ENCODE measurements at places on chromosomes 1 and 21.

- DNase-seq, result no peak
These were observed 155.1 kb upstream of the DNAH14 start for GRCh38 chr1:224774378-224774777.

DNA sequence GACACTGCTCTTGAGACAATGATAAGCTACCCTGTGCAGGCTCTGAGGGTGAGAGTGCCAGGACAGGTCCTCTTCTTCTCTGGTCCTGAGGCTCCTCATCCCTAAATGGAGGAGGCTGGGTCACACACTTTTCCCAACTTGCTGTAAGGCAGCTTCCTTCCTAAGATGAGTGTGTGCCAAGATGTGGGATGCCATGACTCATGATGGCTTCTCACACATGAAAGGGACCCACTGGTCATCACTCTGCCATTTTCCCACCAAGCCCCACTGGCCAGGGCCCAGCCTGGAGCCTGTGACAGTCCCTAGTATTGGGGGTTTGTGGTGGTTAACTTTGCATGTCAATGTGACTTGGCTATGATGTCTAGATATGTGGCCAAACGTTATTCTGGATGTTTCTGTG is 54.4 kb downstream of the CNIH3 start:
- no peak for DNase-seq

- DNase-seq, result no peak
These were observed 175.5 kb downstream of the HUNK start for GRCh38 chr21:32048353-32048752.

DNA sequence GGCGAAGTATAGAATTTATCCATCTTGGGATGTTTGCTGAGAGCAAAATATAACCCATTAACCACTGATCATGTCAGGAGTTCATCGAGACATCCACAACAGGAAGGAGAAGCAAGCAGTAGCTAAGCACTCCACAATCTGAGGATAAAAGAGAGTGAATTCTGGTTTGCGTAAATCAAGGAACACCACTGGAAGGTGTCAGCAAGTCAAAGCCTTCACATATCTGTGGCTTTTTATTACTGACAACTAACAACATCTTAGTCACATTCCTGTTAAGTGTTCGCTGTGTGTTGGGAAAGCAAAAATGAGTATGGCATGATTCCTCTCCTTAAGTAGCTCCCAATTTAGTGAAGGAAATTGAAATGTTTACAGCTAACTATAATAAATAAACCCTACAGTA is 44.5 kb upstream of the DARS2 start:
- no peak for DNase-seq

- no peak for DNase-seq
These were observed 601.7 kb downstream of the NPHP4 start for GRCh38 chr1:5390504-5390903.

- DNase-seq, result no peak
These were observed 734.1 kb upstream of the ZP4 start for GRCh38 chr1:238624776-238625175.
